Activated CD4-positive, alpha-beta T cell treated with anti-CD3 and anti-CD28 coated beads for 36 hours (primary cell): ENCODE measurements at places on chromosomes 2 and 18.

DNA sequence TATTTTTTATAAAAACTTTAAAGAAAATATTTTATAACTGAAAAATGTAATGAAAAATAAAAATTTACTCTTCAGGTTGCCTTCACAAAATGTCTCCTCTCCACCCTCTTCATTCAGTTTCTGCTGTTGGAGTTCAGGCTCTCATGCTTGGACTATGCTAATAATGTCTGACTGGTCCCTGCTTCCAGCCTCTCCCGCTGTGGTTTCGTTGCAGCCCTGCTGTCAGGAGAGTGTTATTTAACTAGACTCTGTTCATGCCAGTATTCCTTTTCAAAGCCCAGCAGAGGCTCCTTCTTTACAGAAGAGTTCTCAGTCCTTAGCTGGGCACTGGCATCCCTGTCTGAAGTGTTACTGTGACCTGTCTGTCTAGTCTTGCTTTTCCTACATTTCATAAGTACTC, 40.4 kb downstream of the CLIP4 start:
- no peak for DNase-seq

DNA sequence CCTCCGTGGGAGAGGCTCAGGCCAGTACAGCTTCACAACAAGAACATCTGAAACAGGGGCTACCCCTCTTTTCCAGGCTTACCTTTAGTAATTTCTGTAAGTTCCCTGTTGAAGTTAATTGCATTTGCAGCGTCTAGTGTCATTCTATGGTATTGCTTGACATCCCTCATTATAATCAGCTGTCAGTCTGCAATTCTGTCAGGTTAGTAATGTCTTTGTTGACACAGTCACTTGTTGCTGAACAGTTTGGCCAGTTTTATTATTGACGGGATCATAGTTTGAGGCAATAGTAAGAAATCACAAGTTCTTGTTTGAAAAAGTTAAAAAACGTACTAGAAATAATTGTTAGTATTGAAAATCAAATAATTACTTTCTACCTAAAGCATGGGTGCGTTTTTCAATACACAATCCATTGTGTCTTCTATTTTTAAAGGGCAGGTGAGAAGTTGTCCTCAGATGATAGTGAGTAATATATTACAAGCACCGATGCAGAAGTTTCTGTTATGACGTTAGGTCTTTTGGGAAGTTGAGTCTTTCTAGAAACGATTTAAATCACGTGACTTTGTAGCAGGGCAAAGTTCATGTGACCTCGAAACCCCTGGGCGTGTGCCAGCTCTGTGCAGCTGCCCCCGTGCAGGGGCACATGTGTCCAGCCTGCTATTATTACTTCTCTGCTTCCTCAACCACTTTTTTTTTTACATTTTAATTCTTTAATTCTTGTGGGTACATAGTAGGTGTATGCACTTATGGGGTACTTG, 49.5 kb upstream of the MBP start:
- no peak for DNase-seq

DNA sequence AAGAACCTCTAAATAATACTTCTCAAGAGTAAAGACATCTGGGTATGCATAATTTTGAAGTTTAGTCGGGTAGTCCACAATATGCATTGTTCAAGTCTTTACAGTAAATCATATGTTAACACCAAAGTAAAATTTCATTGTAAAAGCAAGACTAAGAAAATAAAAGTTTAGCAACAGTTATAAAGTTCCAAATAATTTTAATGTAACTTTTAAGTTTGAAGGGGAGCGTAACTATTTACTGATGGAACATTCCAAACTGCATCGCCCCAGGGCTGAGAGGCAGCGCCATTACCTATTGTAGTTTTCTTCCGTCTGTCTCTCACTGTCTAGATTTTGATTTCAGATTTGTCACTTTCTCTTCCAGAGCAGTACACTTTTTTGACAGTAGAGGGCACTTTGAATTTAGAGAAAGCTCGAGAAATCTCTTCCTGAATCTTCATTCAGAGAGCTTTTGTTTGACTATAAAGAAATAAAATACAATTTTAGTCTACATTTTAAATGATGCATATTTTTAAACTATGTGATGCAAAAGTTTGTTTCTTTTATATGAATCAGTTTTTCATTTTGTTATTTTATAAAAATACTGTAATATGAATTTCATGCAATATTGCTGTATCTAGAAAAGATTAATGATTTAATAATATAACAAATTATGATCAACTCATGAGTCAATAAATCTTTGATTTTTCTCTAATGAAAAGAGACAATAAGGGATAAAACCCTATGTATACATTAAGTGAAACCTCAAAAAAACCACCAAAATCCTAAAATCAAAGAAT, 389.8 kb downstream of the FIGN start:
- no peak for DNase-seq

GRCh38 chr2:38930600-38930999, 40.9 kb downstream of the ARHGEF33 start:
- DNase-seq = no peak

DNA sequence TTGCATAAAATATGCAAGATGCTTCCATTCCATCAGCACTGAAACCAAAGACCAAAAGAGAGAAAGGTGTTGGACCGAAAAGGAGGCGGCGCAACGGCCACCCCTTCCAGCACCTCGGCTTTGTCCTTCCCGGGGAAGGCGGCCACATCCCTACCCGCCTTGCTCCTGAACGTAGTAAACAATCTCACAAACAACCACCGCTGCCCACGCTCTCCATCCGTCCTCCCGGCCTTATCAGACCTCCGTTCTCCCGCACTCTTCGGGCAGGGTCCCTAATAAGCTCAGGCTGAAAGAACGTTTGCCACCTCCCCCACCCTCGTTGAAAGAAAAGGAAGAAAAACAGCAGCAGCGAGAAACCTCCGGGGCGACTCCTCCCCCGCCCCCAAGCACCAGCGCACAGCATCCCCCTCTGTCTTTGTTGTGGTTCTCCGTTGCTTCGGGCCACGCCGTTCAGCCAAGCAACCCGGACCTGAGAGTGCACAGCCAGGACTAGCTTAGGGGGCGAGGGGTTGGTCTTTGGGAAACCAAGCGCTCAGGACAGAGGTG, 4.4 kb downstream of the EVX2 start:
- DNase-seq = no peak

DNA sequence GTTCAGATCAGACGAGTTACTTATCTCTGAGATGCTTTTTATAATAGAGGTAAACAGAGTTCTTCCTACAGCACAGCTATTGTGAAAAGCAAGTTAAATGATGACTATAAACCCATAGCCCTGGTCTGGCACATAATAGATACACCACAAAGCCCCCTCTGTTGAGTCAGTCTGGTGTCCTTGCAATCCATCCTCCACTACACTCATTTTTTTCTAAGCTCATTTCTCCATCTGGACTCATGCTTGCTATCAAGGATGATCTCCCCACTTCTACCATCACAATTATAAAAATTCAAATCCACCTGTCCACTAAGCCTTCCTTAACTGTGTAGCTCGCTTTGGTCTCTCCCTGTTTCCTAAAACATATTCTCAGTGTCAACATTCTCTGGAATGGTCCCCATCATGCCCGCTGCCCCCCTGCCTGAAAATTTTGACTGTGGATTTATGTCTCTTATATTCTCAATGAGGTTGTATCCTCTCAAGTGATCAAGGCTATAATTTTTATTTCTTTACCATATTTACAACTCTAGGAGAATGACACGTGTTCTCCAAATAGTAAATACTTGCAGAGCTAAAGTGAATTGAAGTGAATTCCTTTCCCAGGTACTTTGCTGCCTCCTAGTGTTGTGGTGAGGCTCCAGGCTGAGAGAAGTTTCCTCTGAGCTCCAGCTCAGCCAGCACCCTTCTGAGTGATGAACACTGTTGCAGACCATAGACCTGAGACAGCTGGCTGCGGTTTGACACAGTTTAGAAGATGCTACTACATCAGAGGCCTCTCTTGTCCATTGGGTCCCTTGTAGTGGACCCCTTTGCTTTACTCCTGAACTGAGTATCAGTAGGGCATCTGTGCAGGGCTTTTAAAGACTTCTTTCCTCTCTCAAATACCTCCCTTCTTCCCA, 108.7 kb downstream of the DPP10 start:
- DNase-seq = peak; percentile 49

DNA sequence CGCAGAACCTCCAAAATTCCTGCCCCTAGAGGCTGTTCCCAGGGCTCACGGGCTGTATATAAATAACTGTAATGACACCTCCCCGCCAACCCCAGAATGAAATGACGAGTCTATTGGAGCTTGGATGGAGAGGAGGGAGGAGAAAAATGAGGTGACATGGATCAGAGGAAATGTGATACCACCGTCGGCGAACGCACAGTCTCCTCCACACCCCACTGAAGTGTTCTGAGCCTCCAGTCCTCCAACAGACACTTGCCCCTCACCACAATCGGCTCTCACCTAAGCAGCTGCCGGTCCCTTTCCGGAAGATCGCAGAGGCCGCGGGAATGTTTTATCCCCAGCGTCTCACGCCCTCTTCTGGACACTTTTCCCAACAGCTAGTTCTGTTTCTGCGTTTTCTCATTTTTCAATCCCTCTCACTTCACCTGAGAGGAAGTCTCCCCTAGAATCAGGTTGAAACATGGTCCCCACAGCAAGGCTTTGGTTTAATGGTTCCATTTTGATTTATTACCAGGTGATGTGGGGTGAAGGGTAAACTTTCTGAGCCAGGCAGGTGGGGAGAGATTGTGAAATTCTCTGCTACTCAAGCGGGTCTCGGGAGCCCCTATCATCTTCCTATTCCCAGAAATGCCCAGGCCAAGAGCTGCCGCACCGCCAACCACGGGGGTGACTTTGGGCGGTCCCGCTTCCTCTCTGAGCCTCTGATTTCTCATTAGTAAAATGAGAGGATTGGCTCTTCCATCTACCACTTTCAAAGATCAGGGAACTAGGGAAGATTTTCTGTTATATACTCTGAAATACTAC, 9.1 kb upstream of the MYO5B start:
- peak; percentile 56 for DNase-seq

- no peak for DNase-seq
Measured at GRCh38 chr18:8996771-8997432, 105.6 kb upstream of the NDUFV2 start.

DNA sequence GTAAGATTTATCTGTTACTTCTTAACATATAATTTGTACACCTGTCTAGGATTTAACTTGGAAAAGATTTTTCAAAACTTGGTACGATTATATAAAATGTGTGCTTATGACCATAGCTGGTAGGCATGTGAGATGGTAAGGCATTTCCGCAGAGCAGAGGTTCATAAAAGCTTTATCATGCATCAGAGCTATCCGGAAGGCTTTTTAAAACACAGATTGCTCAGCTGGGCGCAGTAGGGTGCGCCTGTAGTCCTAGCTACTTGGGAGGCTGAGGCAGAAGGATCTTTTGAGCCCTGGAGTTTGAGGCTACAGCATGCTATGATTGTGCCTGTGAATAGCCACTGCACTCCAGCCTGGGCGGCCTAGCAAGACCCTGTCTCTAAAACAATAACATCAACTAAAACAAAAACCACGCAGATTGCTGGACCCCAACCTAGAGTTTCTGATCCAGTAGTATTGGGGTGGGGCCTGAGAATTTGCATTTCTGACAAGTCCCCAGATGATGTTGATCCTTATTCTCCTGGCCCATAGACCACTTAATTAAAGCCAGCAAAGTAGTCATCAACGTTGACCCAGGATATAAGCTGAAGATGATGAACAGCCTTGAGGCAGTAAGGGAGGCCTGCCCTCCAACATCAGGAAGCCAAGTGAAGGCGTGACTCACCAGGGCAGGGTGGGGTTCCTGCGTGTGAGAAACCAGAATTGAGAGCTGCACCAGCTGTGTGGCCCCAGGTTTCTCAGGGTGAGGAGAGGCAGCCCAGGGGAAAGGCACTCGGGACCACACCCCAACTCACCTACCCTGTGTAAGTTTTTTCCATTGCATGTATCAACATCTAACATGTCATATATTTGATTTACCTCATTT, 21.6 kb upstream of the SLC20A1 start:
- DNase-seq = peak; percentile 87

DNA sequence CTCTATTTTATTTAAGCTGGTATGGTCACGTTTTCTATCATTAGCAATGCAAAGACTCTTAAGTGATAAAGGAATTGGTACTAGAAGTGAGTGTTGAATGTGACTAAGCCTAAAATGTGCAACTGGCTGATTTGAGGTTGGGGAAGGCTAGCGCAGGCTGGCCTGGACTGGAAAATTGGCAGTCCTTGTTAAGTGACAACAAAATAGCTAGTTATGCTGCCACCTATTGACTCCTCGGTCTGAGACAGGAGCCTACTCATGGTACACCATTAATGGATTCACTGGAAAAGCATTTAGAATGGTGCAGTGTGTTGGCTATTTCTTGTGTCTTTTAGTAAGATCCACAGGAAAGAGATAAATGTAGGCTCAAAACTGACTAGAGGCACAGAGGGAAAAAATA, 5.7 kb upstream of the WIPF1 start:
- DNase-seq = peak; percentile 78

DNA sequence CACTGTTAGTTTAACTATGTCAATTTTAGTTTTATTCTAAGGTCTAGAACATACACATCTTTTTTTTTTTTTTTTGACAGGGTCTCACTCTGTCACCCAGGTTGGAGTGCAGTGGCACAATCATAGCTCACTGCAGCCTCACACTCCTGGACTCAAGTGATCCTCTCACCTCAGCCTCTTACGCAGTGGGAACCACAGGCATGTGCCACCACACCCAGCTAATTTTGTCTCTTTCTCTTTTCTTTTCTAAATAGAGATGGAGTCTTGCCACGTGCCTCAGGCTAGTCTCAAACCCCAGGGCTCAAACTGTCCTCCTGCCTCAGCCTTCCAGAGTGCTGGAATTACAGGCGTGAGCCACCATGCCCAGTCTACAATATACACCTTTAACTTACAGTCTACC, 69.5 kb upstream of the CHRNA1 start:
- DNase-seq = peak; percentile 8

DNA sequence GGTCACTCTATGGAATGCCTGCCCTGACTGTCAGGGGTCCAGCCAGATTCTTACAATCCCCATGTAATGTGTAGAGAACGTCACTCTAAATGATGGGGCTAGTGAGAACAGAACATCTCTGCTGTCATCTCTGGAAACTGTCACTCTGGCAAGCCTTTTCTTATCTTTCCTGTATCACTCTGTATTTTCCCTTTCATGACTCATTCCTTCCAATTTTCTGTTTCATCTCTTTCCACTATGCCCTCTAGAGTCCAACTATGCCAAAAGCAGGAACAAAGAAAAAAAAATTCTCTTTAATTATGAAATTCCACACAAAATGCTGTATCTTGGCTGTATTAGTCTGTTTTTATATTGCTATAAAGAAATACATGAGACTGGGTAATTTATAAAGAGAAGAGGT, 608.8 kb downstream of the ADCYAP1 start:
- no peak for DNase-seq
